ENCODE measurements at places on chromosomes 6 and 20. TPM values are rescaled to one million over a fixed set of nuclear protein-coding genes. Genes with fewer than 3 reads are reported as not detected.

Gene GPLD1
- total RNA-seq, result 2.2 TPM

Gene NFATC2
- 1.1 TPM for total RNA-seq

Gene DLK2
- total RNA-seq, result not detected

Gene POPDC3
- 71.8 TPM for total RNA-seq

Gene VGLL2
- not detected for total RNA-seq

Gene SLCO4A1
- total RNA-seq, result 0.13 TPM

Gene MAFB
- total RNA-seq, result 32.9 TPM

Gene FAM209B
- total RNA-seq, result 0.52 TPM

Gene CGAS
- total RNA-seq, result 7.9 TPM

Gene MYL9
- total RNA-seq, result 75.1 TPM

Gene PLAGL1
- total RNA-seq, result 91.6 TPM

Gene EPPIN
- not detected for total RNA-seq

Gene SLC17A2
- not detected for total RNA-seq

Gene MUC22
- not detected for total RNA-seq

Gene TMC2
- total RNA-seq, result not detected

Gene SLC17A4
- not detected for total RNA-seq

Gene DDX39B
- total RNA-seq, result 262 TPM

Gene C6orf163
- total RNA-seq, result 6.8 TPM

Gene DHX16
- 22.9 TPM for total RNA-seq

Gene KCNQ5
- 55.2 TPM for total RNA-seq

Gene TNNC2
- 1.4 TPM for total RNA-seq

Gene HLA-DOB
- 0.32 TPM for total RNA-seq

Gene DUSP15
- 1.6 TPM for total RNA-seq

Gene C20orf204
- 1.4 TPM for total RNA-seq

Gene PPP1R16B
- not detected for total RNA-seq

Gene KCNS1
- not detected for total RNA-seq

Gene OSER1
- total RNA-seq, result 38.8 TPM

Gene CALHM4
- not detected for total RNA-seq

Gene CTNNBL1
- total RNA-seq, result 24.0 TPM

Gene NKX2-2
- total RNA-seq, result not detected

Gene C6orf58
- not detected for total RNA-seq

Gene LPIN3
- 11.5 TPM for total RNA-seq

Gene GABRR1
- total RNA-seq, result not detected

Gene COX4I2
- not detected for total RNA-seq

Gene HRH3
- total RNA-seq, result not detected

Gene MAK
- total RNA-seq, result 0.13 TPM

Gene SRPK1
- 52.9 TPM for total RNA-seq

Gene RAET1G
- total RNA-seq, result 9.4 TPM

Gene TINAG
- 0.13 TPM for total RNA-seq

Gene FLRT3
- 0.13 TPM for total RNA-seq

Gene MUC21
- not detected for total RNA-seq

Gene RNF146
- 60.6 TPM for total RNA-seq

Gene BHLHE23
- total RNA-seq, result not detected
